ENCODE measurements at places on chromosomes 11 and 22.

GRCh38 chr22:32469799-32470212 is 4.8 kb upstream of the FBXO7 start:
- no peak for DNase-seq

DNA sequence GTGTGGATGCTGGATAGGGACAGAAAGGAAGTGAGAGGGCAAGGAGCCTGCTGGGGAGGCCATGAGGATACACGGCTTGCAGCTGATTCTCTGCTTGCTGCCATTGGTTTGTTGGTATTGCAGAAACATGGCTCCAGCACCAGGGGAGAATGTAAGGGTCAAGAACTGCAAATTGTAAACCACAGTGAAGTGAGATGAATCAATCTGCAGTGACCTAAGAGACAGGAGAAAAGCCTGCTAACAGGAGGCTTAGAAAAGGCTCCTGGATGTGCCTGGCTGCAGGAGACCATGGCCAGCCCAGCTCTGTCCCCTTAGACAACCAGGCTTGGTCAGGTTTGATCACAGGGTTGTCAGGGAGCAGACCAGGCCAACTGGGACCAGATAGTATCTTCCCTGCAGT is 233.7 kb upstream of the CADM1 start:
- no peak for DNase-seq

DNA sequence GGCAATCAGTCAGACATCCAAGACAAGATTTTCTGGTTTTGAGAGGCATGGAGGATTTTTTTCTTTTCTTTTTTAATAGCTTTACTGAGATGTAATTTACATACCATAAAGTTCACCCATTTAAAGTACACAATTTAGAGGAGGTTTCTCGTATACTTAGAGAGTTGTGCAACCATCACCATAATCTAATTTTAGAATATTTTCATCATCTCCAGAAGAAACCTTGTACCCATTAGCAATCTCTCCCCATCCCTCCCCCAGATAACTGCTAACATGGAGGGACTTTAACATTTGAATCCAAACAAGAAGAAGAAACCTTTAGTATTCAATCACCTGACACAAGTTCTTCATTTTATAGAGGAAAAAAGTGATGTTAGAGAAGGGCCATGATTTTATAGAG is 83.6 kb downstream of the CLPB start:
- no peak for DNase-seq

DNA sequence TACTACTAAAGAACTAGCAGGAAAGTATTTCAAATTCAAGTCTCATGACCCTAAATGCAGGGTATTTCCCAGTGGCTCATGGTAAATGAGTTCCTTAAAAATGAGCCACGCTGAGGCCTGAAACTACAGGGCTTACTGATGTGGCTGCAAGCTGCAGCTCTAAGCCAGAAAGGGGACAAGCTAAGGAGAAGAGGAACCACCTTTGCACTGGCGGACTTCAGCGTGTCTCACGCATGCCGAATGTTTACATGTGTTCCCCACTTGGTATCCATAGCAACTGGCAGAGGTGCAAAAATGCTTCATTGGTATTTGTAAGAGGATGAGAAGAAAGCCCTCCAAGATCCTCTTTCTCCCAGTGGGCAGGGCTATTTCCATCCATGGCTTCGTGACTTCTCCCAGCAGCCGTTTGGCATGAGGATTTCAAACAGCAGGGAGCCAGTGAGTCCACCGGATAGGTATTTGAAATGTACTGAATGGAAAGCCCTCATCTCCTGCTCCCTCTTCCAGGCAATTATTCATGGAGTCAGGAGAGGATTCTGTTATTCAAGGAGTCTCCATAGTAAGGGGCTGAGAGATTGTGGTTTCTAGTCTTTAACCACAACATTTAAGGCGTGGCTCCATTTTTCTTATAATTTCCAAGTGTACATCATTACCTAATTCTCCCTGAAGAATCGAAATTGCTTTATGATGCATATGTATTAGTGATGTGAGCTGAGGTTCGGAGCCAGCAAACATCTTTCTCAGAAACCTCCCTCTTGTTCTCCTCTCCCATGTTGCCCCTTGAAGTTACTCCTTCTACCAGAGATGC is 55.3 kb upstream of the CD44 start:
- DNase-seq: peak; percentile 92

All from vagina (tissue), 2 donors.